GM23248 (cell line): ENCODE measurements at places on chromosomes 3 and 15. TPM values are rescaled to one million over a fixed set of nuclear protein-coding genes. Genes with fewer than 3 reads are reported as not detected.

DNA sequence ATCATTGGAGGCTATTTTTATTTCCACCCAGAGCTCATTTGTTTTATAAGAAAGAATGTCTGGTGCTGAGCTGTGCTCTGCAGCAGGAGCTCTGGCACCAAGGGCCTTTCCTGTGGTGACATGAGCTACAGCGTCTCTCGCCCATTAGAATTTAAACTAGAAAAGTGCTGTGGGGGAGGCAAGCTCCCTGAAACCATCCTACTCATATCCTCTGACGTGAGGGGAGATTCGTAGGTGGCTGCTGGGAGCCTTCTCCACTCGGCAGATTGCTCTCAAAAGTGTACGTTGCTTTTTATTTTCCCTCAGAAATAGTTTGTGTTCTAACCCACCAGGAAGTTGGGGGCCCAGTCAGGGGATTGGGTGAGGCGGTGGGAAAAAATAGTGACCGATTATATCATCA, 76.3 kb upstream of the ARHGEF3 start:
- peaks cover 17% of the 10 kb centered on the region for H3K4me1 ChIP-seq
- no peak overlapping the region for H3K27ac ChIP-seq
- no peaks in the 10 kb centered on the region for H3K27me3 ChIP-seq

DNA sequence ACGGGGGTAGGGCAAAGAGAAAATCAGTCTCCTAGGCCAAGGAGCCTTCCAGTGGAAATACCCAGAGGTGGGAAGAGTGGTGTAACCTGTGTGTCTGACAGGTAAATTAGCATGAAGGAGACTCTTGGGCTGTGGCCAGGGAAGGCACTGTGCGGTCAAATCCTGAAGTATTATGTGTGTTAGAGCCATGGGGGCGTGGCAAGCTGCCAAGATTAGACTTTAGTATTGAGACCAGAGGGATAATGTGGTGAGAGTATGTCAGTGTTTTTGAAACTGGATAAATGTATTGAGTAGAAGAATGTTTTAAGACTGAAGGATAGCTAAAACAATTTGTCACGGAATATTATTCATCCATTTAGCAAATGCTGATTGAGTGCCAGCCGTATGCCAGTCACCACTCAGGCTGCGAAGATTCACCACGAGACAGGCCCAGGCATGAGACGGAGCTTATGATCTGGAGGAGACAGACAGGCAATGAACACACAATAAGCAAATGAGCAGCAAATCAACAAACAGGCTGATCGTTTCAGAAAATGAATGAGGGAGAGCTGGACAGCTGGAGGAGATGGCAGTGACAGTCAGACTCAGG, 445.9 kb downstream of the MCTP2 start:
- no peak overlapping the region for H3K27ac ChIP-seq
- no peaks in the 10 kb centered on the region for H3K27me3 ChIP-seq
- DNase-seq: no peak
- H3K36me3 ChIP-seq: no peaks in the 10 kb centered on the region
- H3K4me3 ChIP-seq: no peak overlapping the region

LNP1 gene
- 2.9 TPM in 2 replicates for total RNA-seq

RPL22L1 gene
- total RNA-seq: 110 and 129 TPM in 2 replicates

DNA sequence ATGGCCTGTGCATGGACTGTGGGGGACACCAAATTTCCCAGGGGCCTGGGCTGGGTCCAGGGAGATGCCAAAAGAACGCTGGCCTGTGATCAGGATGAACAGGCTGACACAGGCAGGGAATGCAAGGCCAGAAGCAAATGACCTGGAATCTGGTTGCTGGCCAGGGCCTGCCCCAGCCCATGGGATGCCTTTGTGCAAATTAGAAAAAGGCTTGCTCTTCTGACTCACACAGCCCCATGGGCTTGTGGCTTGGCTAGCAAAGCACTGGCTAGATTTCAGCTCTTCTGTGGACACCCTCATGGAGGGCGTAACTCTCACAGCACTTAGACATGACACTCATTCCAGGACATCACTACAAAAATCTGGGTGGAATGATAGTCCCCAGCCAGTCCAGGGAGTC, 356.0 kb downstream of the SHQ1 start:
- DNase-seq: peak; percentile 99
- peaks cover 27% of the 10 kb centered on the region for H3K4me1 ChIP-seq
- no peaks in the 10 kb centered on the region for H3K27me3 ChIP-seq
- no peaks in the 10 kb centered on the region for H3K36me3 ChIP-seq
- no peak overlapping the region for H3K4me3 ChIP-seq
- peak overlapping the region; percentile 21; the same call in 1 of the 2 replicates for H3K27ac ChIP-seq

GRCh38 chr3:127691489-127691888, 18.7 kb downstream of the ABTB1 start:
- no peak for DNase-seq
- H3K27ac ChIP-seq: peak overlapping the region; percentile 87

GRCh38 chr3:95464346-95464745, 1350.0 kb upstream of the EPHA6 start:
- no peaks in the 10 kb centered on the region for H3K36me3 ChIP-seq
- no peaks in the 10 kb centered on the region for H3K27me3 ChIP-seq
- no peaks in the 10 kb centered on the region for H3K4me1 ChIP-seq
- H3K27ac ChIP-seq: no peak overlapping the region

- no peaks in the 10 kb centered on the region for H3K36me3 ChIP-seq
- peaks cover 37% of the 10 kb centered on the region for H3K4me1 ChIP-seq
- H3K4me3 ChIP-seq: peak overlapping the region; percentile 54
- H3K27ac ChIP-seq: peak overlapping the region; percentile 24
- H3K27me3 ChIP-seq: no peaks in the 10 kb centered on the region
Observed at GRCh38 chr3:63960048-63960711, 48.0 kb upstream of the SCAANT1 start.

TGM4 gene
- not detected in 2 replicates for total RNA-seq

DNA sequence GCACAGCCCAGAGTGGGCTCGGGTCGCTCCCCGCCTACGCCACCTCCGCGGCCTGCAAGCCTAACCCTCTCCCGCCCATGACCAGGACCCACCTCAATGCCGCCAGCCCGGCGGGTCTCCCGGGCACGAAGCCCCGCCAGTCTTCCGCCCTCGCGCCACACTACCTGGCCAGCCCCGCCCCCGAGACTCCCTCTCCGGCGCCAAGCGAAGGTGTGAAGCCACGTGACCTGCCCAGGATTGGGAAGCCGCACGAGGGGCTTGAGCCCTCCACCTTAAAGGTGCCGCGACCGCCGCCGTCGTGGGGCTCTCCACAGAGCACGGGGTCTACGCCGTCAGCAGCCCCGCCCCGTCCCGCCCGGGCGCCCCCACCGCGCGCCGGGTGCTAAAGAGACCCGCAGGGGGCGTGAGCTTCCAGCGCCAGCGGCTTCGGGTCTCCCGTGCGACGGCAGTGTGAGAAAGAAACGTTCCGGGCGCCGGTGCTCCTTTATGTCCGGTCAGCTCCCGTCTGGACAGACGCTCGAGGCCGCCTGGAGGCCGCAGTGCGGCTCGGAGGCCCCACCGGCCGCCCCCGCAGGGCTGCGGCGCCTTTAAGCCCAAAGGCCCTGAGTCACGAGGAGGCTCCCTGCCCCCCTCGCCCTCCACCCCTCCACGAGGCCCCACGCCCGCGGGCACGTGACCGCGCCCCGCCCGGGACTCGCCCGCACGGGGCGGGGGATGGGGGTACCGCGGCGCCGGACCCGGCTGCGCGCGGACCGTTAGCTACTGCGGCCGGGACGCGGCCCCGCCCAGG, at the start of gene CPEB1:
TSS of gene CPEB1 (minus strand) at position 319 of the 790 bp plus-strand sequence. CDS start 18,904 bp downstream, outside the sequence.
- no peaks in the 10 kb centered on the region for H3K36me3 ChIP-seq
- no peak within 1 kb of the TSS for H3K27ac ChIP-seq
- peaks cover 4% of the 10 kb centered on the region; the same call in 1 of the 2 replicates for H3K27me3 ChIP-seq
- H3K4me3 ChIP-seq: peak within 1 kb of the TSS; percentile 68

DNA sequence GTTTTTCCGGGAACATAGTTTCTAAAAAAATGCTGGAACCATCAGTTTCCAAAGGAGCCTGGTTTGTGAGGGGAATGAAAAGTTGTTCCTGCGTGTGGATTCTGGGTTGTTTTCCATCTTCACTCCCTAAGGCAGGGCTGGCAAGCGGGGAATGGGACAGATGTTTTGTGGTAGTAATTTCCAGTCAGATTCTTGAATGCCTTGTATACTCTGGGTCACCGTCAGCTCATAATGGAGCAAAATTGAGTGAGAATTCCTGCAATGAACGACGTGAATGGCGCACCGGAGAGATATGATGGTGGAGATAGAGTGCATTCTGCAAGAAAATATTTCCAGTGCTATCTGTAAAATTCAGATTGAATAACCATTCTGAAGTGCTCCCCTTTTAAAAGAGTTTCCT, 19.9 kb downstream of the EEFSEC start:
- no peaks in the 10 kb centered on the region for H3K27me3 ChIP-seq
- DNase-seq: no peak
- H3K36me3 ChIP-seq: no peaks in the 10 kb centered on the region
- H3K4me3 ChIP-seq: no peak overlapping the region
- H3K4me1 ChIP-seq: no peaks in the 10 kb centered on the region

CSPG4 gene
- 25.8 and 27.6 TPM in 2 replicates for total RNA-seq

DNA sequence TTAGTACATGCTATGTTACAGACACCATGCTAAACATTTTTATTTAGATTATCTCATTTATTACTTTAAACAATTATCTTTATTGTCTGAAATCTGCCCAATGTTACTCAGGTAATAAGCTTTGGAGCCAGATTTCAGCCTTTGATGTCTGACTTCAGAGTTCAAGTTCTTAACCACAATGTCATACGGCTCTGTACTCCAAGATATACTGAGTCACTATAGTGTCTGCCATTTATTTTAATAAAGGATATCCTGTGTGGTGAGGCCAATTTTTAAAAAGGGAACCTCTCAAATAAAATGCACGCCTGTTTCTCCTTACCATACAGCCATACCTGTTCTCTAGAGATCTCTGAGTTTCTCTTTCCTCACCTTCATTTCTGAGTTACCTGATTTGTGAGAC, 193.1 kb downstream of the EPHA3 start:
- no peak overlapping the region for H3K27ac ChIP-seq
- DNase-seq: peak; percentile 35
- H3K27me3 ChIP-seq: no peaks in the 10 kb centered on the region
- H3K4me1 ChIP-seq: peaks cover 26% of the 10 kb centered on the region
- H3K36me3 ChIP-seq: no peaks in the 10 kb centered on the region

- H3K27ac ChIP-seq: no peak overlapping the region
- no peak overlapping the region for H3K4me3 ChIP-seq
- H3K27me3 ChIP-seq: no peaks in the 10 kb centered on the region
- no peaks in the 10 kb centered on the region for H3K36me3 ChIP-seq
- peaks cover 6% of the 10 kb centered on the region; the same call in 1 of the 2 replicates for H3K4me1 ChIP-seq
- DNase-seq: peak; percentile 61
Observed at GRCh38 chr3:141255846-141256261, 24.2 kb downstream of the PXYLP1 start.

RYR3 gene
- total RNA-seq: not detected in 2 replicates

- H3K27me3 ChIP-seq: no peaks in the 10 kb centered on the region
- H3K36me3 ChIP-seq: no peaks in the 10 kb centered on the region
- H3K4me1 ChIP-seq: peaks cover 23% of the 10 kb centered on the region
- no peak overlapping the region for H3K27ac ChIP-seq
- no peak for DNase-seq
Observed at GRCh38 chr3:171169866-171170265, 143.3 kb upstream of the SLC2A2 start.

GRCh38 chr3:119600732-119601131, 3.0 kb downstream of the PLA1A start:
- peaks cover 8% of the 10 kb centered on the region; the same call in 1 of the 2 replicates for H3K4me1 ChIP-seq
- peak; percentile 25 for DNase-seq
- H3K36me3 ChIP-seq: no peaks in the 10 kb centered on the region
- no peak overlapping the region for H3K4me3 ChIP-seq
- no peak overlapping the region for H3K27ac ChIP-seq
- no peaks in the 10 kb centered on the region for H3K27me3 ChIP-seq

DNA sequence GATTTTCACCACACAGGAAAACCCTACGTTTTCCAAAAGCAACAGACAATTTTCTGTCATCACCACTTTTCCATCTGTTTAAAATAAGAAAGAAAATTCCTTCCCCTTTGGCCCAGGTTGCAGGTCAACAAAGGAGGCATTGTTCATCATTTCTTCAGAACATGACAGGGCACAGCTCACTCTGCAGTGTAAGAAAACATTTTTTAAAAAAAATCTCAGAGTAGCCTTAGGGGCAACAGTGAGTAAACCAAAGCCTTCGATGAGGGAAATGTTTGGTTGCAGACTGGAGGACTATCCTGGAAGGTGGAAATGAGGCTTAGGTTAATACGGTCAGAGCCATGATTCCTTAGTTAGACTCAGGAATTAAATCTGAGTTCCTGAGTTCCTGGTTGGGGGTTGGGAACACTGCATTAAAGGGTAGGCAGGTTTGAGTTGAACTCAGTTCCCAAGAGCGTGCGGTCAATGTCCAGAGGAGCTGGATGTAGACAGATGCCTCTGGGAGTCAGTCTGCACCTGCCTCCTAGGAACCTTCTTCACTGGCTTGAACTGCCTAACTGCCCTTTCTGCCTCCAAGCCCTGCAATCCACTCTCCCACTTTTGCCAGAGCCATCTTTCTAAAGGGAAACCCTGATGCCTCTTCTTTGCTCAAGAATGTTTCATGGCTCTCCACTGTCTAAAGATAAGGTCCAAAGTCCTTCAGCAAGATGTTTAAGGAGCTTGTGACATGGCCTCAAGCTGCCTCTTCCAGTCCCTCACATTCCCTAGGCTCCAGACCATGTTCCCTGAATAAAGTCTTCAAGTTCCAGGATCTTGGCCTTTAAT, 3.3 kb upstream of the HES1 start:
- H3K4me1 ChIP-seq: peaks cover 18% of the 10 kb centered on the region
- H3K27me3 ChIP-seq: no peaks in the 10 kb centered on the region; the same call in 1 of the 2 replicates
- H3K4me3 ChIP-seq: no peak overlapping the region
- no peaks in the 10 kb centered on the region for H3K36me3 ChIP-seq

- 0 out of 2 replicates have a peak, but pooled peaks cover 11% of the 10 kb centered on the region for H3K36me3 ChIP-seq
- H3K27ac ChIP-seq: peak overlapping the region; percentile 95
- H3K4me3 ChIP-seq: no peak overlapping the region
- no peaks in the 10 kb centered on the region for H3K27me3 ChIP-seq
- peaks cover 58% of the 10 kb centered on the region for H3K4me1 ChIP-seq
- peak; percentile 92 for DNase-seq
Observed at GRCh38 chr15:67109141-67110034, 44.0 kb downstream of the SMAD3 start.

DNA sequence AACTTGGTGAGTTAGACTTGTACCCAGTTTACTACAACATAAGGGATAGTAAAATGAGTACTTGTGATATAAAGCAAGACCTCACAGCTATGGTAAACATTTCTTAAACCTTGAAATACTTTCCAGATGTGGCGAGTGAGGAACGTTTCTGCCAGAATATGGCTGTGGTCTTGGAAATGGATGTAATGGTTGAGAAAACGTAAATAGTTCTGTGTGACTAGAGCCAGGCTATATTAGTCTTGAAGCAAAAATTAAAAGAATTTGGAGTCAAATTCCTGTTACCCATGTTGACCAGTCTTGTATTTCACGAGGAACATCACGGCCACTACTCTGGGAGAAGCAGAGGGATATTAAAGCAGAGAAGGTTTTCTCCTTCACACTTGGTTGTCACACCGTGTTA, 15.3 kb downstream of the OR4F15 start:
- no peaks in the 10 kb centered on the region for H3K4me1 ChIP-seq
- no peaks in the 10 kb centered on the region for H3K36me3 ChIP-seq
- no peak overlapping the region for H3K27ac ChIP-seq
- DNase-seq: peak; percentile 6

GRCh38 chr3:39219702-39220101, 27.3 kb upstream of the XIRP1 start:
- H3K4me1 ChIP-seq: no peaks in the 10 kb centered on the region
- no peak overlapping the region for H3K4me3 ChIP-seq
- H3K36me3 ChIP-seq: no peaks in the 10 kb centered on the region

GRCh38 chr3:106842151-106842550, 535.1 kb upstream of the CCDC54 start:
- H3K36me3 ChIP-seq: no peaks in the 10 kb centered on the region
- no peak overlapping the region for H3K27ac ChIP-seq
- no peaks in the 10 kb centered on the region for H3K27me3 ChIP-seq
- peaks cover 5% of the 10 kb centered on the region; the same call in 1 of the 2 replicates for H3K4me1 ChIP-seq
- DNase-seq: no peak
- no peak overlapping the region for H3K4me3 ChIP-seq

GRCh38 chr3:34011171-34012101, 213.0 kb downstream of the PDCD6IP start:
- DNase-seq: peak; percentile 63
- peak overlapping the region; percentile 74 for H3K27ac ChIP-seq
- peak overlapping the region; percentile 22 for H3K4me3 ChIP-seq
- no peaks in the 10 kb centered on the region for H3K27me3 ChIP-seq
- no peaks in the 10 kb centered on the region for H3K36me3 ChIP-seq
